Activated CD4-positive, alpha-beta T cell treated with anti-CD3 and anti-CD28 coated beads, Interleukin-2, amount 10 ng/mL, durations not matched to agents 7 days and 5 days (primary cell): ENCODE measurements at places on chromosomes 12 and 14. TPM values are rescaled to one million over a fixed set of nuclear protein-coding genes. Genes with fewer than 3 reads are reported as not detected.

Gene CAPZA3
- total RNA-seq, result not detected

Gene CYP27B1
- 1.9 TPM for total RNA-seq

Gene NRIP2
- total RNA-seq, result not detected

Gene FGF6
- not detected for total RNA-seq

Gene FGD4
- total RNA-seq, result 0.17 TPM

Gene CLEC4C
- not detected for total RNA-seq

Gene FBXO34
- total RNA-seq, result 23.6 TPM

Gene YY1
- total RNA-seq, result 107 TPM

Gene FIGNL2
- 0.19 TPM for total RNA-seq

Gene KLRB1
- total RNA-seq, result 3.8 TPM

Gene P2RX2
- not detected for total RNA-seq

Gene PLEKHD1
- total RNA-seq, result 0.15 TPM

Gene BEST3
- not detected for total RNA-seq

Gene ANKS1B
- total RNA-seq, result 0.25 TPM

Gene CELA1
- total RNA-seq, result not detected

Gene NDUFB1
- total RNA-seq, result 109 TPM

Gene COPZ1
- 113 TPM for total RNA-seq

Gene SUOX
- total RNA-seq, result 2.4 TPM

Gene CCDC38
- total RNA-seq, result not detected

Gene GPR135
- 1.5 TPM for total RNA-seq

Gene CCDC88C
- 187 TPM for total RNA-seq

Gene INHBE
- total RNA-seq, result not detected

Gene RNF212B
- not detected for total RNA-seq

Gene LMNTD1
- not detected for total RNA-seq

Gene TSHR
- 0.82 TPM for total RNA-seq

Gene MIP
- not detected for total RNA-seq

Gene PRH2
- total RNA-seq, result not detected

Gene RTL1
- not detected for total RNA-seq

Gene TAS2R19
- total RNA-seq, result 3.1 TPM

Gene WDHD1
- 37.5 TPM for total RNA-seq

Gene SIRT4
- 0.94 TPM for total RNA-seq

Gene OAS2
- 294 TPM for total RNA-seq

Gene AEBP2
- total RNA-seq, result 49.1 TPM

Gene CD163L1
- not detected for total RNA-seq

Gene KLRC2
- total RNA-seq, result not detected

Gene TAS2R7
- total RNA-seq, result not detected

Gene BAZ1A
- total RNA-seq, result 50.4 TPM

Gene ST8SIA1
- total RNA-seq, result 0.62 TPM

Gene CCDC198
- not detected for total RNA-seq

Gene LAG3
- total RNA-seq, result 12.0 TPM

Gene SLC5A8
- total RNA-seq, result not detected

Gene PTGDR
- 0.07 TPM for total RNA-seq

Gene SFSWAP
- 51.4 TPM for total RNA-seq

Gene LGR5
- not detected for total RNA-seq

Gene OR9K2
- total RNA-seq, result not detected

Gene DCTN2
- total RNA-seq, result 80.5 TPM

Gene C12orf56
- total RNA-seq, result not detected

Gene ACRBP
- total RNA-seq, result 1.6 TPM

Gene DAO
- total RNA-seq, result not detected

Gene E2F7
- 32.6 TPM for total RNA-seq

Gene DIO2
- not detected for total RNA-seq

Gene ZFHX2
- total RNA-seq, result 1.1 TPM

Gene TEX52
- total RNA-seq, result 0.29 TPM

Gene PKP2
- total RNA-seq, result not detected

Gene KRT82
- total RNA-seq, result not detected

Gene RILPL2
- total RNA-seq, result 6.0 TPM
